ENCODE measurements at places on chromosomes 7 and 10.

- DNase-seq: no peak
- peak overlapping the region; percentile 74 for H3K27ac ChIP-seq
- H3K36me3 ChIP-seq: peaks cover 2% of the 10 kb centered on the region
- no peak overlapping the region for H3K4me3 ChIP-seq
These were observed 89.7 kb upstream of the FAM20C start for GRCh38 chr7:102721-103120.

DNA sequence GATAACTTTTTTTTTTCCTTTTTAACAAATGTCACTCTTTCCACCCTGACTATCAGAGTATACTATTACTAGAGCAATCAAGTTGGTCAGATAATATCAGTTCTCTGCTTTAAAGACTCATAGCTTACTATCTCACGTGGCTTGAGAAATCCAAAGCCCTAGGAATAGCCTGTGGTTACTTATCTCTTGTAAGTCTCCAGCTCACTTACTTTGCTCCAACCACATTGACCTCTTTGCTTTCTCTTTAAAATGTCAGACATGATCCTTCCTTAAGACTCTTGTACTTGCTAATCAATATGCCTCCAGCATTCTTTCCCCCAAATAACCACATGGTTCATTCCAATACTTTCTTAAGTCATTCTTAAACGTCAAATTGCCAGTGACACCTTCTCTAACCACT lies 1292.2 kb downstream of the REEP3 start:
- H3K36me3 ChIP-seq: no peaks in the 10 kb centered on the region
- H3K27me3 ChIP-seq: no peaks in the 10 kb centered on the region
- no peaks in the 10 kb centered on the region for H3K4me1 ChIP-seq
- H3K27ac ChIP-seq: no peak overlapping the region
- no peak for DNase-seq

GRCh38 chr7:101564778-101565211 lies 64.3 kb downstream of the MYL10 start:
- peaks cover 3% of the 10 kb centered on the region for H3K4me1 ChIP-seq
- H3K36me3 ChIP-seq: no peaks in the 10 kb centered on the region
- H3K27me3 ChIP-seq: peaks cover 5% of the 10 kb centered on the region
- no peak for DNase-seq
- H3K4me3 ChIP-seq: no peak overlapping the region

GRCh38 chr7:116953906-116954838 lies 871 bp downstream of the ST7 start:
- H3K27ac ChIP-seq: peak overlapping the region; percentile 91
- H3K27me3 ChIP-seq: no peaks in the 10 kb centered on the region
- DNase-seq: peak; percentile 13
- peaks cover 3% of the 10 kb centered on the region for H3K36me3 ChIP-seq

DNA sequence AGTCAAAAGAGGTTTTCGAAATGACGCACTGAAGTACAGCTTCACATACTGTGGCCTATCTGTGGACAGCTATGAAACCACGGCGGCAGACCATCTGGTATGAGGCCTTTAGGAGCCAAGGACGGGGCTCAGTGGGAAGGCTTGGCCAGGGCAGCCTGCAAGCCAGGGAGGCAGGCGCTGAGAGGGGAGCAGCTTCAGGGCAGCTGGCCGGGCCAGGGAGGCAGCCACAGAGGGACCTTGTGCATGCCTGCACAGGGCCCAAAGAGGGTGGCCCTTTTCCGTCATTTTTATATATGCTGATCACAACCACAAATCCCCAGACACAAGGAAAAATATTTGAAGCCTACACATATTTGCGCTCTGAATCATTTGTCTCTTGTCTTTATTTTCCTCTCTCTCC lies 13.5 kb downstream of the CALD1 start:
- H3K27ac ChIP-seq: no peak overlapping the region
- H3K36me3 ChIP-seq: peaks cover 3% of the 10 kb centered on the region
- H3K4me3 ChIP-seq: no peak overlapping the region
- no peaks in the 10 kb centered on the region for H3K27me3 ChIP-seq

DNA sequence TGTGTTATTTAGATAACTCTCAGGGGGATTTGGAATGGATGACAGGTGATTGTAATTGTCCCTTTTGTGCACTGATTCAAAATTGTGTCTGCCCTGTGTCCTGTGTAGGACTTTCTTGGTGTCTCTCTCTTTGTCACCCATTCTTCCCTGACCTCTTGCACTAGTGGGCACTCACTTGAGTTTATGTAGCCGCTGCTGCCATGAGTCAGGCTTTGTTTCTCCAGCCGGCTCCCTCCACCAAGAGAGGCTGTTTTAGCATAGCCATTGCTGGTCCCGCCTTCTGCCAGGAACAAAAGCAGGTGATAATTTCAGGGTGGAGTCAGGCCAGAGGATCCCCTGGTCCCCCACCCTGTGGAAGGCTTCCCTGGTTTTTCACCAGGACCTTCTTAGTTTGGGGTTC lies 8.4 kb downstream of the COL17A1 start:
- H3K4me3 ChIP-seq: no peak overlapping the region
- H3K36me3 ChIP-seq: no peaks in the 10 kb centered on the region
- H3K4me1 ChIP-seq: peaks cover 2% of the 10 kb centered on the region
- no peaks in the 10 kb centered on the region for H3K27me3 ChIP-seq
- no peak overlapping the region for H3K27ac ChIP-seq

GRCh38 chr7:4050126-4050660 lies 631.9 kb upstream of the FOXK1 start:
- DNase-seq: no peak
- peaks cover 8% of the 10 kb centered on the region for H3K4me1 ChIP-seq
- H3K4me3 ChIP-seq: no peak overlapping the region
- H3K27me3 ChIP-seq: peaks cover under 1% of the 10 kb centered on the region

DNA sequence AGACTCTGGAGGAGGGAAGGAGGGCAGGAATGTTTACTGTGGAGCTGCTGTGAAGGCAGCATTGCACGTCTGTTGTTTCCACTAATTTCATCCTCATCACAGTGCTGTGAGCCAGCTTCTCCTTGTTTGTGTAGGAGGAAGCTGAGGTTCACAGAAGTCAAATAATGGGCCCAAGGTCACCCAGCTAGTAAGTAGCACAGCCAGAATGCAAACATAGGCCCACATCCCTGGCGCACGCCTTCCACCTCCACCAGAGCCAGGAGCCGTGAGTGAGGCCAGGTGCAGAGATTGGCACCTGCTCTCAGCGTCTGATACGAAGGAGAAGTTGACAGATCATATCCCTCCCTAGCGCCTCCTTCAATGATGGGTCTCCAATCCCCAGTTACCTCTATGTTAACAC lies 93.6 kb downstream of the HTR5A start:
- no peak for DNase-seq
- H3K27me3 ChIP-seq: peaks cover 23% of the 10 kb centered on the region
- H3K4me3 ChIP-seq: no peak overlapping the region
- H3K27ac ChIP-seq: no peak overlapping the region
- no peaks in the 10 kb centered on the region for H3K36me3 ChIP-seq

DNA sequence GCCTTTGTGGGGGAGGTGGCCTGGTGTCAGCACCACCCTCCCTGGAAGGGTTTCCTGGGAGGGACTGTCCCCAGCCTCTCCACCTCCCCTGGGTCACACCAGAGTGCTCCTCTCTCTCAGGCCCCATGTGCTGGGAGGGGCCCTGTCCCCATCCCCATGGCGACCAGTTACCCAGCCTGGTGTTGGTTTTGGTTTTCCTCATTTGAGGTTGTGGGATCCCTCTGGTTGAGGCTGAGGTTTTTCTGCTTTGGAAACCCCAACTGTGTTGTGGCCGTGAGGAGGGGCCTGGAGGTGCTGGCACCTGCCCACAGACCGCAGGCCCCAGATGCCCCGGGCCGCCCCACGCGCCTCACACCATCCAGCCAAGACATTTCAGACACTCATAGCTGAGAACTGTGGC lies 106.3 kb downstream of the GRK5 start:
- H3K36me3 ChIP-seq: peaks cover 12% of the 10 kb centered on the region
- no peak overlapping the region for H3K27ac ChIP-seq
- peaks cover 37% of the 10 kb centered on the region for H3K27me3 ChIP-seq
- DNase-seq: peak; percentile 62
- H3K4me1 ChIP-seq: peaks cover 52% of the 10 kb centered on the region

GRCh38 chr10:3785851-3786271 lies 852 bp upstream of the KLF6 start:
- peak overlapping the region; percentile 86 for H3K4me3 ChIP-seq
- H3K27ac ChIP-seq: peak overlapping the region; percentile 97
- peak; percentile 35 for DNase-seq
- H3K4me1 ChIP-seq: peaks cover 32% of the 10 kb centered on the region

DNA sequence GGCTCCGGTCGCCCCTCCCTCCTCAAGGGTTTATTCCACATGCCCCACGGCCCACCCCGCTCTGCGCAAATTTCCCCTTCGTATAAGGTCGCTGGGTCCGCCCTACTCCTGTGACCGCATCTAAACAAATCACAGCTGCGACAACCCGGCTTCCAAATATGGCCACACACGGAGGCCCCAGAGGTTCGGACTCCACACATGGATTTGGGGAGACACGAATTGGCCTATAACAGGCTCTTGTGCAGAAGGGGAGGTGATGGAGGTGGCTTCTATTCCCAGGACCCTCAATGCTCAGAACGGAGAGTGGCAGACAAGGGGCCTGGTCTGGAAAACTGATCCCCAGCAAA lies 90.1 kb downstream of the FOXL3 start:
- H3K27ac ChIP-seq: peak overlapping the region; percentile 72
- DNase-seq: no peak
- H3K27me3 ChIP-seq: peaks cover 28% of the 10 kb centered on the region
- H3K36me3 ChIP-seq: peaks cover 4% of the 10 kb centered on the region

GRCh38 chr10:120422457-120422856 lies 34.6 kb upstream of the PLPP4 start:
- H3K27me3 ChIP-seq: no peaks in the 10 kb centered on the region
- no peaks in the 10 kb centered on the region for H3K36me3 ChIP-seq
- H3K27ac ChIP-seq: no peak overlapping the region
- no peaks in the 10 kb centered on the region for H3K4me1 ChIP-seq
- DNase-seq: no peak

GRCh38 chr10:91702620-91703019 lies 69.7 kb upstream of the PPP1R3C start:
- peaks cover 29% of the 10 kb centered on the region for H3K27me3 ChIP-seq
- no peaks in the 10 kb centered on the region for H3K36me3 ChIP-seq
- no peaks in the 10 kb centered on the region for H3K4me1 ChIP-seq
- no peak overlapping the region for H3K27ac ChIP-seq
- no peak for DNase-seq
- no peak overlapping the region for H3K4me3 ChIP-seq

DNA sequence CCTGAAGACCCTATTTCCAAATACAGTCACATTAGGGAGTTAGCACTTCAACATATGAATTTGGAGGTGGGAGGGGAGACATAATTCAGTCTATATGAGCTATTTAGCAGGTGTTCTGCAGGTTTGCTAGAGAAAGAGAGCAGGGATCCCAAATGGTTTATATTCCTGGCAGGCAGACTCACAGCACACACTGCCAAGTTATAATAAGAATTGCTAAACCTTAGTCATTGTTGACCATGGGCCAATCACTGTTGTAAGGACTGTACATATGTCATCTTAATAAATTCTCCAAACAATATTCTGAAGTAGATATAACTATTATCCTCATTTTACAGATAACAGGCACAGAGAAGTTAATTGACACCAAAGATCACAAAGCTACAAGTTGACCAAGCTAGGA lies 1.5 kb upstream of the CCDC3 start:
- peaks cover 9% of the 10 kb centered on the region for H3K4me1 ChIP-seq
- peaks cover 64% of the 10 kb centered on the region for H3K27me3 ChIP-seq
- no peak overlapping the region for H3K27ac ChIP-seq
- no peak overlapping the region for H3K4me3 ChIP-seq
- H3K36me3 ChIP-seq: no peaks in the 10 kb centered on the region
- DNase-seq: no peak

DNA sequence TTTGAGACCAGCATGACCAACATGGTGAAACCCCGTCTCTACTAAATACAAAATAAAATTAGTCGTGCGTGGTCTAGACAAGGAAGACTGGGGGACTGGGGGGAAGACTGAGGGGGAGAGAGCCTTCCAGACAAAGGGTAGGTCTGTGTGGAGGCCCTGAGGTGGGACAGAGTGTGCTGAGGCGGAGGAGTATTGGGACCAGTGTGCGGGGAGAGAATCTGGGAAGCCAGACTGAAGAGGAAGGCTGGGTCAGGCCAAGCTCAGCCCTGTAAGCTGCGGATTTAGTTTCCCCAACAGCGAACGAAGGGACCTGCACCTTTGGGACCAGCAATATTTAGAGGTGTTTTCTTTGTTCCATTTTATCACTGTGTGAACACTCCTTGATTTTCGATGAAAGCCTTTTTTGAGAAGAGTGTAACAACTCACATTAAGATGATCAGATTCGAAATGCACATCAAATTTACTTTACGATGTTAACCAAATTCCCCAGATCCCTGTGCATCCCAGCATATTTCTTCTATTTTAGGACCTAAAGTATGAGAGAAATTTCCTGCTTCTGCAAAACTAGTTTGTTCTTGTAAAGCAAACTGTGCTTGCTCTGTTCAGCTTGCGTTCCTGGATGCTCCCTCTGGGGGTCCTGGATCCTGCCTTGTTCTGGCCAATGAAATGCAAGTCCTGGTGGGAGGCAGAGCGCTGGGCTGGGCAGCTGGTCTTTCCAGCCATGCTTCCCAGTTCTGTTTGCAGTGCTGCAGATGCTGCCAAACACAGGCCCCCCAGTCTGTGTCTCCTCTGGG lies 39.4 kb downstream of the PLAU start:
- DNase-seq: no peak
- peaks cover 7% of the 10 kb centered on the region for H3K27me3 ChIP-seq
- H3K27ac ChIP-seq: no peak overlapping the region
- no peak overlapping the region for H3K4me3 ChIP-seq
- H3K4me1 ChIP-seq: peaks cover 14% of the 10 kb centered on the region

DNA sequence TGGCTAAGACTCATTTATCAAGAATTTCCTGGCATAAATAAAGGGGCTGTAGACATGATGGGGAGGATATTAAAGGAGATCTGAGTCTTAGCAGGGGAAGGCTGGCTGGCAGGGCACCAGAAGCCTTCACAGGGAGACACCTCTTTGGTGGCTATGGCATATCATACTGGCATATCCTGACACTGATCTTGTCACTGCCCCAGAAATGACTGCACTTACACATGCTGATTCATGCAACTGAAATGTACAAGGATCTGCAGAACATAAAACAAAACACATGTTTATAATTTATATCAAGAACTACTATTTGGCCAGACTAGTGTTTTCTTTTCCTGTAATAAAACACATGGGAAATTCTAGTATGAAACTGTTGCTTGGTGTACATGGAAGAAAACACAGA lies 5.5 kb upstream of the LIPN start:
- DNase-seq: no peak
- peaks cover 17% of the 10 kb centered on the region for H3K27me3 ChIP-seq
- peaks cover 3% of the 10 kb centered on the region for H3K4me1 ChIP-seq

Data from activated CD4-positive, alpha-beta T cell treated with anti-CD3 and anti-CD28 coated beads, Interleukin-2, amount 10 ng/mL, durations not matched to agents 7 days and 5 days (primary cell).